Activated T-cell treated with anti-CD3 and anti-CD28 coated beads for 4 hours (primary cell): ENCODE measurements at places on chromosomes 1 and 21.

- DNase-seq = no peak
These were observed 101.6 kb downstream of the DMRTB1 start for GRCh38 chr1:53560581-53561502.

DNA sequence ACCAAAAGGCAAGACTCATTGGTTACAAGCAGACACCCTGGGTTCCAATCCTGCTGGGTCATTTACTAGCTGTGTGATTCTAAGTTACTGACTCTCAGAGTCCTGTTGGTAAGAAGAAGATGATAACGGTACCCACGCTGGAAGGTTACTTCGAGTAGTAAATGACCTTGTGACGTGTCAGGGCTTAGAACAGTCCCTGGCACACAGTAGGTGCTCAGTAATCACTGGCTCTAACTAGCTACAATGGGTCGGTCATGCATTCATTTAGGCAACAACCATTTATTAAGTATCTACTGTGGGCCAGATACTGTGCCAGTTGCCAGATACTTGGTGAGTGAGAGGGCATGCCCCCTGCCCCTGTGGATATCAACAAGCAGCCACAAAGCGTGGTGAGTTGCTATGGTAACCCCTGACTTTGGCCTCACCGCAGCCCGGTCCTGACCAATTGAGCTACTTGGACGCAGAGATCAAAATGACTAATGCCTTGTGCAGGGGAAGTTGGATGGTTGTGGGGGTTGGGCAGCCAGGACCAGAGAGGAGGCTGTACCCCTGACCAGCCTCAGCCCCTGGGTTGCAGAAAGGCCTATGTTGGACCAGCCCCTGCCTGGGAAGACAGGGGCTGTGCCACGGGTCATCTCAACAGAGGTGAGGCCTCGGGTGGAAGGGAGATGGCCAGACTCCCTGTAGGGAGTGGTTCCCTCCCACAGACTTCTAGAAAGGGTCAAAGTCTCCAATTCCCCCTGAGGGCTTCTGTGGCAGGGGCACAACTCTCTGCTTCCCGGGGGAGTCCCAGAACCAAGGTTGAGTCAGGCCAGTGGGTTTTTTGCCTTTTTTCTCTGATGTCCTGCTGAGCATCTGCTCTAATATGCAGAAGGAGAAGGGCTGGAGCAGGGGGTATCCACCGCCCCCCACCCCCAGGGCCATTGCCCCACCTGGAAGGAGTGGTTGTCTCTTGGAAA lies 16.0 kb downstream of the DHRS3 start:
- no peak for DNase-seq

GRCh38 chr1:178284058-178284457 lies 190.2 kb downstream of the RASAL2 start:
- no peak for DNase-seq

- DNase-seq = peak; percentile 33
These were observed 90.8 kb downstream of the GTF2B start for GRCh38 chr1:88800382-88801051.

DNA sequence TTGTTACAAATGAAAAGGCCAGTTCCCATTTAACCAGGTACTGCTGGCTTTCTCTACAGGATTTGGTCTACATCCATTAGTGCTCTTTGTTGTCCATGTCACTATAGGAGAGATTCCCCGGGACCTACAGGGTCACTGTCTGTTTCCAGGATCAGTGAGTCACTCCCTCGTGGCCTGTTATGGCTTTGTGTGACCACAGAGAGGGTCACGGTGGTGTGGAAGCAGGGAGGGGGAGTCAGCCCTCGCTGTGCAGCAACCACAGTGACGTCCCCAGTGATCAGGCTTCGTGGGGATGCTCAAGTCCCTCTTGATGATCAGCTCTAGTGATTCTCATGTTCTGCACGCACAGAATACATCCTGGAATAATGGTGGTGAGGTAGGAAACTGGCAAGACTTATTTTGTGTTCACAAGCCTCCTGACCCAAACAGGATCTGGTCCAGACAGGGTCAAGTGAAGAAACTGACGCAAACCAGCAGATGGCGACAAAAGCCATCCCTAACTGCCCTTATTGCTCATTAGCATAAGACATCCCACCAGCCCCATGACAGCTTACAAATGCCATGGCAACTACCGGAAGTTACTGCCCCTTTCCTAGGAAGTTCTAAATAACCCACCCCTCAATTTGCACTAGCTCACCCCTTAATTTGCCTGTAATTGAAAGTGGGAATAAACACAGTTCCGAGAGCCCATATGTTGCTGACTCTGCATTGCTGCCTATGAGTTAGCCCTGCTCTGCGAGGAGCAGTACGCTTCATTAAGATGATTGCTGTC lies 98.5 kb downstream of the DISC1 start:
- no peak for DNase-seq

- no peak for DNase-seq
These were observed at the start of gene FAM110D for GRCh38 chr1:26158908-26159742. Gene FAM110D, plus strand, starts transcription at chr1:26159079. Its CDS starts 2,213 bp downstream, at chr1:26161292.

GRCh38 chr1:95308276-95309030 lies 74.4 kb downstream of the RWDD3 start:
- DNase-seq = no peak

GRCh38 chr1:1624443-1625403 lies 7.2 kb upstream of the MMP23B start:
- no peak for DNase-seq

DNA sequence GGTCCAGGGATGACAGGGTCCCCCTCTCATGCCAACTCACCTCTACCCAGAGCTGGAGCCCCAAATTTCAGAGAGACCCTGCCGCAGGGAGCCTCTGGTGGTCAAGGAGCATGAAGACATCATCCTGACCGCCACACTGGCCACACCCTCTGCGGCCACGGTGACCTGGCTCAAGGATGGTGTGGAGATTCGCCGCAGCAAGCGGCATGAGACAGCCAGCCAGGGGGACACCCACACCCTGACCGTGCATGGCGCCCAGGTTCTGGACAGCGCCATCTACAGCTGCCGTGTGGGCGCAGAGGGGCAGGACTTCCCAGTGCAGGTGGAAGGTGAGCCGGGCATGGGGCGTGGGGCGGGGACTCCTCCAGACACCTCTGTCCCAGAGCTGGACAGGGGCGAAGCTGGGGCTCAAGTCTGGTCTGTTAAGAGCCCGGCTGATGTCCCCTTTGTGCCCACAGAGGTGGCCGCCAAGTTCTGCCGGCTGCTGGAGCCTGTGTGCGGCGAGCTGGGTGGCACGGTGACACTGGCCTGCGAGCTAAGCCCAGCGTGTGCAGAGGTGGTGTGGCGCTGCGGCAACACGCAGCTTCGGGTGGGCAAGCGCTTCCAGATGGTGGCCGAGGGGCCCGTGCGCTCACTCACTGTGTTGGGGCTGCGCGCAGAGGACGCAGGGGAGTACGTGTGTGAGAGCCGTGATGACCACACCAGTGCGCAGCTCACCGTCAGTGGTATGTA lies 66.0 kb downstream of the OBSCN start:
- DNase-seq = no peak

DNA sequence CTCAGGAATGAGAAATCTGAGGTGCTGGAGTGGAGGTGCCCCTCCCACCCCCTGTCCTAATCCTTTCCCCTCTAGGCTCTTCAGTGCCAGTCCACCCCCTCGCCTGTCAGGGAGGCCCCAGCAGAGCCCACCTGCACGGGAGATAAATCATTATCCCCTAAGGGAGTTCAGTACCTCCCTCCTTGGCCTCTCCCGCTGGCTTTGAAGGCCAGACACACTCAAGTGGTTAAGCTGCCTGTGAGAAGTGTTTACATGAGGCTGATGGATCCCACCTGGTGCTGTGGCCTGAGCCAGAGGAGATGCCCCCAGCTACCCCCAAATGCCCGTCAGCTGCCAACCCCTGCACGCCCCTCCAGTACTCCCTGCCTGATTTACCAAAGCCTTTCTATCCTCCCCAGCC lies 3.7 kb downstream of the RSPO1 start:
- DNase-seq = no peak

DNA sequence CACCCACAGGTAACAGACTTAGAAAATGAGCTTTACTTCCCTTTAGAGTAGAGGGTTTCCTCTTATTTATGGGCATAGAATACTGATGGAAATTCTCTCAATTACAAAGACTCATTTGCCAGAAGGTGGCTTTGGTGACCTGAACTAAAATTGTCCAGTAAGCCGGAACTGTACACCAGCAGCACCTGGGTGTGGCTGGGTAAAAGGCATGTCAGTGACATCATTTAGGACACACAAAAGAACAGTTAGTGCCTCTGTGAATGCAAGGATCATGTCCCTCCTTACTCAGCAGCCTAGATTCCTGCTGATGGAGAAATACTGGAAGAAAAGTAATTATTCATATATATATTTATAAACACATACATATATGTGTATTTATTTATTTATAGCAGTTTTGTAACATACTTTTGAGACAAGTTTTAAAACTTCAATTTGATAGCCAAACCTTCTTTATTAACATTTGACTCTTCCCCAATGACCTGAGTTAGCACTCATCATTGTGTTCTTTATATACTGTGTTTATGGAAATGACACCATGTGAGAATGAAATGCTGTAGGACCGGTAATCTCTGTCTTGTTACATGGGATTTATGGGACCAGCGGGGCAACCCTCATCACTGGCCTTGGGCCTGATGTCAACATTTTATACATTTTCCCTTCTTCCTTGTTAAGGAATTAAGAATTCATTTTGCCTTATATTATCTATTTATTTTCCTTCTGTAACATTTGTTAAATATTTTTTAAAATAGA lies 274.4 kb downstream of the BRINP2 start:
- no peak for DNase-seq

- no peak for DNase-seq
These were observed 7.1 kb upstream of the NES start for GRCh38 chr1:156684227-156684782.

DNA sequence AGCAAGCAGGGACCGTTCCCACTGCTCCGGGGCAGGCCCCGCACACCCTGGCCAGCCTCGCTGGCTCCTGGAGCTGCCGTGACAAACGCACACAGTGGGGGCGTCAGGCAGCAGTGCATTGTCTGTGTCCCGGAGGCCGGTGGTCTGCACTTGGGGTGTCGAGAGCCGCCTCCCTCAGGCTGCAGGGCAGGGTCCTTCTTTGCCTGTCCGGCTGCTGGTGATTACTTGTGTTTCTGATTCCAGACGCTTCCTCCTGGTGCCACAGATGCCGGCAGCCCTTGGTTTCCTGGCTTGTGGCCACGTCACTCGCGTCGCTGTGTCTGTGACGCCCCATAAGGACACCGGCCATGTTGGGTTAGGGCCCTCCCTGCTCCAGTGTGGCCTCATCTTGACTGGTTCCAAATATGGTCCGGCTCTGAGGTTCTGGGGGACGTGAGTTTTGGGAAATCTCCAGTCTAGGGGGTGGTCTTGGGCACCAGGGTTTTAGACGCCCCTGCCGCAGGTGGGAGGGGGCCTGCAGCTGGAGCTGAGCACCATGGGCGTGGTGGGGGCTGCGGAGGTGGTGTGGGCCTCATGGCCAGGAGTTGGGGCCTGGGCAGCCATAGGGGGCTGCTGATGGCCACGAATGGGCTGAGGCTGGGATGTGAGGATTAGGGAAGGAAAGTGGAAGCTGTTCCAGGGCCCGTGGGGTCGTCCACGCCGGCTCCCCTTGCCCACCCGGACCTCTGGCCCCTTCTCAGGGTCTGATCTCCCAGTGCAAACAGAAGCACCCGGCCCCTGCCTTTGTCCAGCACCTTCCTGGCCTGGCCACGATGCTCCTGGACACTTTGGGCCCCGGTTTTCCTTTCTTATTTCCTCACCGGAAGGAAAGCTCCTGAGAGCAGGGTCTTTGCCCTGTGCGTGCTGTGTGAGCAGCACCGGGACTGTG lies 41.0 kb downstream of the SLX9 start:
- no peak for DNase-seq

DNA sequence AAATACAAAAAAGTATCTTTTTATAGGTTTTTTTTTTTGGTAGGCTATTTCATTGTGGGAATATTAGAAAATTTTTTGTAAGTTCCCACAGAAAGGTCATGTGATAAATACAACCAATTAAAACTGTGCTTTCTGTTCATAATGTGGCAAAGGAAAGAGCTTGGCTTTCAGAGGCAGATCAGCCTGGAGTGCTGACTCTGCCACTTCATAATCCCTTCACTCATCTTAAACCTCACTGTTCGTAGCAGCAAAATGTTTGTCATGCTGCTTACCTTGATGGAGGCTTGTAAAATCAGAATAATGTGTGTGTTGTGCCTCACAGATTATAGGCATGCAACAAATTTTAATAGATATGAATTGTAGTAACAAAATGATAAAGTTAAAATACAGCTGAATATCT lies 176.8 kb downstream of the ZP4 start:
- no peak for DNase-seq

DNA sequence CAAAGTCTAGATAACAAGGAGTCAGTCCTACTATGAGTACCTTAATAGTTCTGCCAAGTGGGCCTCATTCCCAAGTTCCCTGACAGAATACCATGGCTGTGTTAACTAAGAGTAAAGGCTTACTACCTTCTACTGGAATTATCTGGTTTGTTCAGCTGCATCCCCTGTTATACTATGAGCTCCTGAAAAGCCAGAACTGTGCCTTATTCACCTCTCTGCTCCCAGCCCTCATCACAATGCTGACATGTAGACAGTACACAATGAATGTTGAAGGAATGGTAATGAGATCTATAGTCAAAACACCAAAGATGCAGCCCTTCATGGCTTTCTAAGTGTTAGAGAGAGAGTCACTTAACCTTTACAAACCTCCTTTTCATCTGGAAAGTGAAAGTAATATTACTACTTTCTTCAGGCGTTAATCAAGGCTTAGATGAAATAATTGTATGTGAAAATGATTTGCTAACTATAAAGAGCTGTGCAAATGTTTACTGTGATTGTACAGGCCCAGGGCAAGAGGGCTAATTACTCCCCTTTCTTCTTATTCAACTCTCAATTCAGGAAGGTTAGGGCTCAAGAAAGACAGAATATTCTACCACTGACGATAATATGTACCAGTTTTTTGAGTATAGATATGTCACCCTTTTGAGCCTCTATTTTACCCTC lies 70.3 kb upstream of the MROH9 start:
- no peak for DNase-seq

DNA sequence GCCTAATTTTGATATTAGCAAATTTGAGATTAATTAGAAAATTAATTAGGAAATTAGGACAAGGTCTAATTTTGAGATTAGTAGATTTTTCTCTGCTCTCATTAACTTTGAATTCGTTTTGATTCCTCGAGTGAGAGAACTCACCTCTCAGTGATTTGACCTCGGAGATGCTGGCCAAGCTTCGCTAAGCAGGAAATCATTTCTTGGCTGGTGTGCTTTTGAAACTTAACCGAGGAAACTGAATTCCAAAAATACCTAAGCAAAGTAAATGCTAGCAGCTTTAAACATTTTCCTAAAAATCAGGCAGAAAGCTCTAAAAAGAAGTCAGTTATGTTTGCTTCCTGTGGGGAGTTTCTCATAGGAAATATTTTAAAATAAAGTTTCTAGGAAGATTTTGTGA lies 34.9 kb downstream of the CDC14A start:
- DNase-seq = no peak

GRCh38 chr1:52877554-52877953 lies 35.0 kb downstream of the ZYG11A start:
- no peak for DNase-seq
